ENCODE measurements at places on chromosomes 1 and 21.

- no peak for DNase-seq
These were observed 71.6 kb downstream of the CDC14A start for GRCh38 chr1:100423832-100424337.

- no peak for DNase-seq
These were observed 89.3 kb downstream of the SIM2 start for GRCh38 chr21:36788120-36788638.

DNA sequence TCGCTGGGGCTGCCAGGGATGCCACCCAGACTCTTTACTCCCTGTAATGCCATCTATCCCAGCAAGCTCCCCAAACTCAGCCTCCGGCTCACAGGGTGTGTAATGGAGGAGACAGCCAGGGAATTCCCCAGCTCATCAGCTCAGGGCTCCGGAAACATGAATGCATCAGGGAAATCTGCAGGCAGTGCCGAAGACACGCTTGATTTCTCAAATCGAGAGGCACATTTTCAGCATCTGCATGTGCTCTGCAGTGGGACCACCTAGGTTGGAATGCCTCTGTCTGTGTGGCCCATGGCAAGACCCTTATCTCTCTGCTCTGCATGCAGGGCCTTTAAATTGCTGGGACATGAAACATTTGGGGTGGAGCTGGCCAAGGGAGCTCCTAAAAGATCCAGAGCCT is 170.1 kb downstream of the TRABD2B start:
- DNase-seq, result no peak

DNA sequence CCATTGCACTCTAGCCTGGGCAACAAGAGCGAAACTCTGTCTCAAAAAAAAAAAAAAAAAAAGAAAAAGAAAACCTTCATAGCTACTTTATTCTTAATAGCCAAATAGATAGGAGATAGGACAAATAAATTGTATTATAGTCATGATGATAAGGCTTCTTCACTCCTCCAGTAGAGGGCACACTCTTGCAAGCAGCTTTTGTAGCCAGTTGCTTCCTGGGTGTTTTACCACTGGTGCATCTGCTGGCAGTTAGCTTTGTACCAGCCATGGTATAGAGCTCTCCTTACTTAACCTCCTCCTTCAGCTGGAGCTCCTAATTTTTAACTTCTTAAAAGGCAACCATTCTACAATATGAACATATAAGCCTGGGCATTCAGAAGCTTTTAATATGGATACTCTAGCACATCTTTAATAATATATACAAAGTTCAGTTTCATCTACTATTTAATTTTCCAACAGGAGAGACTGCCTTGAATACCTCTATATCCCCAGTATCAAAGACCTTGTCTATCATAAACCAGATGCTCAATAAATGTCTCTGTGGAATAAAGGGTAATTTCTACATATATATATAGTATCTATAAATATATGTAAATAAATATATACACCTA is 35.8 kb downstream of the EVI5 start:
- DNase-seq, result peak; percentile 24

GRCh38 chr1:93979040-93979717 is 69.9 kb upstream of the GCLM start:
- no peak for DNase-seq

DNA sequence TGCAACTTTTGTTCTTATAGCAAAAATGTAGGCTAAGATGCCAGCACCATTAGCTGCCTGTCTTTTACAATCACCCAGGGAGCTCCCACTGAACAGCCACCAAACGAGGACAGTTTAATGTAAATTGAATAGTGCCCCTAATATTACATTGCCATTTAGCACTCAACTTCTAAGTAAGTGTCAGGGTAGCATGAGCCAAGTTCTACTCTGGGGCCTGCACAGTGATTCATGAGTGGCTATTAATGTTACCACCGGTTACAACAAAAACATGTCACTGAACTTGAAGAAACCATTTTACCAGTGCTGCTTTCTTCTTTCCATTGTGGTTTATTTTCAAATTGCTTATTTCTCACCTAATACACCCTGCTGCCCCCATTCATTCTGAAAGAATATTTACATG is 295.6 kb upstream of the RRP15 start:
- DNase-seq, result no peak

All from stimulated activated CD4-positive, alpha-beta T cell treated with anti-CD3 and anti-CD28 coated beads, Interleukin-2, amount 100 ng/mL, for 24 hours (primary cell).